ENCODE measurements at places on chromosomes 1 and 21. TPM values are rescaled to one million over a fixed set of nuclear protein-coding genes. Genes with fewer than 3 reads are reported as not detected.
A peak's percentile ranks its signal among the peaks of the same experiment; 100 is the strongest.

- DNase-seq = no peak
These were observed 8.0 kb downstream of the PLXNA2 start for GRCh38 chr1:208235982-208236761.

GJA8 gene
- total RNA-seq = not detected

SEC16B gene
- total RNA-seq = 0.53 TPM

DNA sequence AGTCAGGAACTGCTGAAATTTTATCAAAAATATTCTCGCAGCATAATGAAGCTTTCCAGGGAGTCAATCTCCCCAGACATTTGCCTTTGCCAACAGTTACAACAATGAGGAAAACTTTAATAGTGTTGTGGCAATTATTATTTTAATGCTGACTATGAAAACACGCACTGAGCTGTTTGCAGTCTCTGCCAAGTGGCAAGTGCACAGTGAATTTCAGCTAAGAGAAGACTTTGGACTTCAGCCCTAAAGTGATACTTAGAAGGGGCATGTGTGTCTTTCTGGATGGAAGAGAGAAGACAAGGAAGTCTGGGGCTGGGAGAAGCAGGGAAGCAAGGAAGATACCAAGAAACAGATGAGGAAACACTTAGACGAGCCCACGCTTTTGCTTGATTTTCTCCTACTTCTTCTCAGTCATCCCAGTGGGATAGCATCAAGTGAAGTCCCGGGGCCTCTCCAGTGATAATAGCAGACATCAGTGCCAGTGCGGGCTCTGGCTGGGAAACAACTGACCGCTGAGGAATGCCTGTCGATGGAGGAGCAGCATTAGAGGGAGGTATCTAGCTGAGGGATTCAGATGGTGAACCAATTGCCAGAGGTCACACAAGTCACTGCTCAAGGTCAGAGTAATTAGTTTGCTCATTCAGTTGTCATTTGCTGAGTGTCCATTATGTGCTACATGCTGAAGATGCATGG, 196.3 kb downstream of the TTLL7 start:
- DNase-seq = no peak

DNA sequence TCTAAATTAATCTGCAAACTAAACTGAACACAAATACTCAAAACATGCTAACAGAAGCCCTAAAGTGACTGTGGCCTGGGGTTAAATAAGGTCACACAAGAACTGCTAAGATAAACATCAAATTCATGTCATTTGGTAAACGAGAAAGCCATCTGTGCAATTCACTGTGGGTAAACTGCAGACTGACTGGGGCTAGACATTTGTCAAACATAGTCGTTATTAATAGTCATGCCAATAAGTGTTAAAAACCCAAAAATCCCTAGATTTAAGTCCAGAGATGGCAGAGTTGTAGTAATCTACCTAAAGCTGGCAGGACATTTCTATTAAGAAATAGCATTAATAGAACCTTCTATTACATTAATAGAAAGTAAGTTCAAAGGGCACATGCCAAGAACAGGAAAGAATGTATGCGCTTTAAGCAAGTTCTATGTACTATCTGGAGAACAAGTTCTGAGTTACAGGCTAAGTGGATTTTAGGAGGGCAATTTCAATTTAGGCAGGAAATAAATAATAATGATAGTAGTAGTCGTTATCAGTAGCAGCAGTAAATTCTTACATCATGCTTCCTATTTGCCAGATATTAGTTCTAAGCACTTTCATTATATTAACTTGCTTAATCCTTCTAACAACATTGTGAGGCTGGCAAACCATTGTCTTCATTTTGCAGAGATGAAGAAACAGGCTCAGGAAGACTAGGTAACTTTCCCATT, 8.6 kb downstream of the EDEM3 start:
- no peak for DNase-seq

TAS1R2 gene
- not detected for total RNA-seq

GRCh38 chr1:94676686-94677085, 135.1 kb upstream of the F3 start:
- no peak for DNase-seq

GRCh38 chr1:7478809-7479499, 292.1 kb upstream of the VAMP3 start:
- no peak for DNase-seq

- no peak for DNase-seq
These were observed 643.9 kb upstream of the CAMK1G start for GRCh38 chr1:208939537-208940085.

- no peak for DNase-seq
These were observed 6.5 kb downstream of the PAXBP1 start for GRCh38 chr21:32765058-32765457.

FCRL2 gene
- not detected for total RNA-seq

DNA sequence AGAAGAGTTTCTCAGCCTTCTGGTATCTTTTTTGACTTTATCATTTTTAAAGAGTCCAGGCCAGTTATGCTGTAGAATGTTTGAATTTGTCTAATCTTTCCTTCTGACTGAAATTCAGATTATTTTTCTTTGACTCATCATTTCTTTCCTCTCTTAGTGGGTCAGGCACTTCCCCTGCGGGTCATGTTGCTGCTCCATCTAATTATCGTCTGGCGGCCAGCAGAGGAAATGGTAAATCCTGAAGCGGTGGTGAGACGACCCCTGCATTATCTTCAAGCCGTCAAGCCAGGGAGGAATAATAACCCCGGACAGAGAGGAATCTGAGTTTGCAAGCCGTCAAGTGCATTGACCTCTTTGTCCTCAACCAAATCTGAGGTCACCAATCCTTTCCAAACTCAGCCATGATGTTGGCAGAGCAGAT, 102.1 kb downstream of the ADSS2 start:
- DNase-seq = no peak

DNA sequence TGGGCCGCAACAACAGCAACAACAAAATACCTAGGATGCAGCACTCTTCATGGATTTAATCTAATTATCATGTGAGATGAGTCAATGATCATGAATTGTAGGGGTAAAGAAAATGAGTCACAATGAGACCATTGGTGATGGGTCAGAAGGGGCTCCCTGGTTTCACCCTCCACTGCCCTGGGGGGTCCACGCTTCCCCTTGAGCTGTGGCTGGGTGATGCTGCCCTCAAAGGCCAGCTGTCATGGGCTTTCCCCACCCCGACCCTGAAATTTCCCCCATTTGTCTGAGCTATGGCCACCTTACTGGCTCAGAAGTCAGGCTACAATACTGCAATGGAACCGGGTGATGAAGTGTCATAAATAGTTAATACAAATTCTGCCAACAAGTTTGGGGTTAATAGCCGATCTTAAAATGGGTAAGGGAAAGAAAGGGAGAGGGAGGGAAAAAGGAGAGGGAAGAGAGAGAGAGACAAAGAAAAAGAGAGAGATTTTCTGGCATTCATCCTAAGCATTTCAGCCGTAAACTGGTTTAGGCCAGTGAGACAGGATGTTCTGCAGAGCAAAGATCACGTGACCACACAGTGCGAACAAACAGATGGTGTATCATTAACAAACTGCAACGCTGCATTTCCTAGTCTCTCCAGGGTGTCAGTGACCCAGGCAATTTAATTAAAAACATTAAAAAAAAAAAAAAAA, 143.4 kb upstream of the ERRFI1 start:
- peak; percentile 57 for DNase-seq

DNA sequence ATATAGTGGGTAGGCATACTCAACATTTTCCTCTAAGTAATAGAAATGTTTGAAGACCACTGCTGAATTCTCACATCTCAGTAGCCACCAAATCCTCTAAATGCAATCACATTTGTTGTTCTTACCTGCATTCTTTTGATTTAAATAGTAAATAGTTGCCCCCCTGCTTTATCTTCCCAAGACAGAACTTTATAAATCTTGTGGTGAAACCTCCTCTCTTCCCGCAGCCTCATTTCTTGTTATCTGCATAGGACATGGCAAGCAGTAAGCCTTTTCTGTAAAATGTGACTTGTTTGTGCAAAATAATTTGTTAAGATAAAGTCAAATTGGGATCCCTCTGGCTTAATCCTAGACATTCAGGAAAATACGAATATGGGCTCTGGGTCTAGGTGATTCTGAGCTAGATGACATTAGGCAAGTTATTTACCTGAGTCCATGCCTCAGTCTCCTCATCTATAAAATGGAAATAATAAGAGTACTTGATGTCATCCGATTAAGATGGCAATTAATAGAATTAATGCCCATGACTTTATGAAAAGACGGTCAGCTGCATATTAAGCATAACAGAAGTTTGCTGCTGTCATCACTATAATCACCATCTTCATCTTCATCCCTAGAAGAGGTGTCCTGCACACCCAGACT, 77.7 kb downstream of the LRRC8C start:
- no peak for DNase-seq

RGS1 gene
- not detected for total RNA-seq

- DNase-seq = no peak
These were observed 66.9 kb upstream of the TINAGL1 start for GRCh38 chr1:31509124-31510072.

FAM20B gene
- 38.1 TPM for total RNA-seq

DNA sequence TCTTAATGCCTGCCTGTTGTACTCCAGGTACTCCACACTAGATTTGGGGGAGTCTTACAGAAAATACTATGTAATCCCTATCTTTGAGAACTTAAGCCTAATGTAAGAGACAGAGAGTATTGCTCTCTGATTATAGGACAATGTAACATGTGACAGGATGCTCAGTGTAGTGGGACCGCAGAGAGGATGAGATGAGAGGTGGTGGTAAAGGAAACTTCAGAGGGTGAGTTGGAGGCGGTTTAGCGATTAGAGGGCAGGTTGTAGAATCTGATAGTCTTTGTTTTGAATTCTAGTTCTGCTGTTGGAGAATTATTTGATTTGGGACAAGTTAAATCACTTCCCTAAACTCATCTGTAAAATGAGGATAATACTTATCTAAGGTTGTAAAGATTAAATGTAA, 5.4 kb downstream of the SOAT1 start:
- no peak for DNase-seq

DNA sequence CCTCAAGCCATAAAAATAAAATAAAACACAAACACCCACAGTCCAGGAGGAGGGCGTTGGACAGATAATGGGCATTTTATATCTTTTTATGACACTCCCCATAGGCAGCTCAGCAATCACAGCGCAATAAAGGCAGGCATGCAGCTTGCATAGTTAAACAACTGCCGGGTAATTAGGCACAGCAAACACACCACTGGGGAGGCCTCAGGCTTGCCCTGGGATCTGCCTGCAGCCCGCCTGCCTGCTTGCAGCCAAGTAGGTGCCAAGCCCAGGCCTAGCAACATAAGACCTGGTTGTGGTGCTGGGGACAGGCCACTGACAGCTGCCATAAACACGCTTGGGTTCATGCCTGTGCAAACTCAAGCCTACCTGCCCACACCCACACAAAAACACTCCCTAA, 54.2 kb downstream of the DMAP1 start:
- DNase-seq = no peak

DNA sequence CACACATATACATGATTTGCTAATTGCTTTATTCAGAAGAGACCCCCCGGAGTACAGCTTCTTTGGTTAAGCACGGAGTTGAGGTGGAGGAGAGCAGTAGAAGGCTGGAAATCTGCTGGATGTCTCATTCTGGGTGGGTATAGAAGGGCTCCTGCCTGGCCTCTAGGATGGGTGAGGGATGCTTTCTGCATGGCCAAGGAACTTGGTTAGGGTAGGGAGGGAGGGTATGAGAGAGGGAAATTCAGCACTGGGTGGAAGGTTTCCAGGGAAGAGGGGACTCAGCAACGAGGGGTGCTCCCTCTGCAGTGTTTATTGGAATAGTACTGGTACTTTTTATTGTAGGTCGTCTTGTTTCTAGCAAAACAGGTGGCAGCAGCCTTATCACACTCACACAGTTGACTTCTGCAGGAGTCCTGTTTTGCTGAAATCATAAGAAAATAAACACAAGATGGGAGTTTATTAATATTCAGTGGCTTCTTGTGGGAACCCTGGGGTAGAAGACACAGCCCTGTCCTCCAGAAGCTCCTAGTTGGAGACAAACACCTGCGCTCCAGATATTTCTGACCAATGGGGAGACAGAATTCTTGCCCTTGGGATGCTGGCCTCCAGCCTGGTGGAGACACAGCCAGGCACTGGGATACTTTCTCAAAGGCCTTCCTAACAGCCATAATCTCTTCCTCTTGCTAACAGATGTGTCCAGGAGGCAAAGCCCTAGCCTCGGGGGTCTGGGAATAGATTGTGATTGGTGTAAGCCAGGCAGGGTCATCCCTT, 3.8 kb downstream of the PLA2G2A start:
- no peak for DNase-seq

PCAT6 gene
- 0.26 TPM for total RNA-seq

IGFN1 gene
- not detected for total RNA-seq

- DNase-seq = no peak
These were observed 31.2 kb downstream of the UBR4 start for GRCh38 chr1:19178734-19179398.

DNA sequence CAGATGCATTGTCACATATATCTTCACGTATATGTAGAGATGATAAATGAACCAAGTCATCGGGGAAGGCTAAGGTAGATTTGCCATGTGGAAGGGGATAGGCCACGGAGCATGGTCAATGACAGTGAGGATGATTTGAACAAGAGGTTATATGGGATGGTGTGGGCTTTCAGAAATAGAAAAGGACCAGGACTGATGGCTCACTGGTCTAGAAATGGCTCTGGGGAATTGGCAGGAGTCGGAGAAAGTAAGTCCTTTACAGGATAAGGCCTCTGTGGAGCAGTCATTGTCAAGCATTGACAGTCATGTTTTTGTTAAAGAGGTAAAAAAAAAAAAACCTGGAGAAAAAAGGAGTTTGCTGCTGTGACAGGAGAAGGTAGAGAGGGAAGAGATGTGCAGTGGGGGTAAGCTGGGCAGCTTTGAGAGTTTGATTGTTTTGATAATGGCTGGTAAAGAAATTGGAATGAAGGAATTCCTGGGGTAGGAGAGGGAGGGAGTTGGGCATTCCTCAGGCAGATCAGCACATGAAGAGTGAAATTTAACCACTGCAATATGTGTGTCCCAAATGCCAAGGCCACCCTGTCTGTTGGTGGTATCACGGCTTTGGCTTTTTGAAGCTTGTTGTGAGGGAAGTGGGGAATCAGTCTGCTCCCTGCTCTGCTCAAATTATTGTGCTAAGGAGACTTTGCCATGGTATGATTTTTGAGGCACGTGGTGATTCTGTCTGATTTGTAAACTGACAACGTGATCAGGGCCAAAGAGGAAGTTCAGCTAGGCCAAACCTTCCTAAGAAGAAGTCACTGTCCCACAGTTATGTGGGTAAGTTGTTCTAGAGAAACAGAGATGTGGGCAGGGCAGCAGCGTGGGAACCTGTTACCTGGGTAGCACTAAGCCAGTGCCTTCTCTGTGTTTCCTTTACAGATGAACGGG, 26.0 kb downstream of the MACF1 start:
- DNase-seq = no peak

SPATA21 gene
- total RNA-seq = not detected

SPRR5 gene
- total RNA-seq = not detected

GRCh38 chr1:238892612-238893011, 493.8 kb upstream of the CHRM3 start:
- no peak for DNase-seq

- no peak for DNase-seq
These were observed at the start of gene ADARB1 for GRCh38 chr21:45074048-45074817. TSS of gene ADARB1 (plus strand) at chr21:45074580. CDS start at chr21:45171657, 97,077 bp downstream.

PRDM16 gene
- total RNA-seq = 0.35 TPM

FOXE3 gene
- total RNA-seq = 0.04 TPM

GRCh38 chr1:245880754-245881403, 626.2 kb downstream of the SMYD3 start:
- no peak for DNase-seq

CLK2 gene
- total RNA-seq = 19.8 TPM

SELL gene
- total RNA-seq = 1.5 TPM

Data from pulmonary artery endothelial cell (primary cell).